ENCODE measurements at places on chromosomes 5 and 9. TPM values are rescaled to one million over a fixed set of nuclear protein-coding genes. Genes with fewer than 3 reads are reported as not detected.

TSSK1B gene
- not detected for total RNA-seq

GRIN1 gene
- total RNA-seq, result not detected

SHOC1 gene
- not detected for total RNA-seq

DNA sequence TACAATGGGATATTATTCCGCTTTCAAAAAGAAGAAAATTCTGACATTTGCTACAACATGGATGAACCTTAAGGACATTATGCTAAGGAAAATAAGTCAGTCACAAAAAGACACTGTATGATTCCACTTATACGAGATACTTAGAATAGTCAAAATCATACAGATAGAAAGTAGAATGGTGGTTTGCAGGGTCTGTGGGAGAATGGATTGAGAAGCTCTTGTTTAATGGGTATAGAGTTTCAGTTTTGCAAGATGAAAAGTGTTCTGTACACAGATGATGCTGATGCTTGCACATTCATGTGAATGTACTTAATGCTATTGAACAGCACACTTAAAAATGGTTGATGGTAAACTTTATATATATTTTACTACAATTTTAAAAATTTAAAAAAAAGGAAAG is 2050.7 kb upstream of the WWC1 start:
- H3K4me1 ChIP-seq, result no peaks in the 10 kb centered on the region
- H3K27me3 ChIP-seq, result no peaks in the 10 kb centered on the region
- H3K27ac ChIP-seq, result no peak overlapping the region
- no peaks in the 10 kb centered on the region for H3K36me3 ChIP-seq
- DNase-seq, result no peak

- H3K4me3 ChIP-seq, result no peak overlapping the region
- no peak overlapping the region for H3K27ac ChIP-seq
- H3K4me1 ChIP-seq, result no peaks in the 10 kb centered on the region
These were observed 880 bp upstream of the UBAC1 start for GRCh38 chr9:135961811-135962695.

GRCh38 chr5:135133698-135134515 is 99.9 kb upstream of the PITX1 start:
- H3K36me3 ChIP-seq, result no peaks in the 10 kb centered on the region
- peaks cover 68% of the 10 kb centered on the region for H3K4me1 ChIP-seq
- H3K27me3 ChIP-seq, result no peaks in the 10 kb centered on the region
- DNase-seq, result peak; percentile 73

- no peak overlapping the region for H3K4me3 ChIP-seq
- peaks cover 19% of the 10 kb centered on the region for H3K27me3 ChIP-seq
- no peaks in the 10 kb centered on the region for H3K36me3 ChIP-seq
- H3K4me1 ChIP-seq, result no peaks in the 10 kb centered on the region
- H3K27ac ChIP-seq, result no peak overlapping the region
- no peak for DNase-seq
These were observed 23.5 kb upstream of the ENHO start for GRCh38 chr9:34546102-34546833.

GRCh38 chr5:1423901-1424603 is 21.2 kb downstream of the SLC6A3 start:
- DNase-seq, result no peak
- H3K27ac ChIP-seq, result no peak overlapping the region
- no peak overlapping the region for H3K4me3 ChIP-seq
- no peaks in the 10 kb centered on the region for H3K36me3 ChIP-seq
- H3K27me3 ChIP-seq, result peaks cover 88% of the 10 kb centered on the region

- H3K27ac ChIP-seq, result no peak overlapping the region
- H3K4me1 ChIP-seq, result 0 out of 2 replicates have a peak, but pooled peaks cover 6% of the 10 kb centered on the region
These were observed 307.9 kb downstream of the CSNK1G3 start for GRCh38 chr5:123819833-123820232.

DNA sequence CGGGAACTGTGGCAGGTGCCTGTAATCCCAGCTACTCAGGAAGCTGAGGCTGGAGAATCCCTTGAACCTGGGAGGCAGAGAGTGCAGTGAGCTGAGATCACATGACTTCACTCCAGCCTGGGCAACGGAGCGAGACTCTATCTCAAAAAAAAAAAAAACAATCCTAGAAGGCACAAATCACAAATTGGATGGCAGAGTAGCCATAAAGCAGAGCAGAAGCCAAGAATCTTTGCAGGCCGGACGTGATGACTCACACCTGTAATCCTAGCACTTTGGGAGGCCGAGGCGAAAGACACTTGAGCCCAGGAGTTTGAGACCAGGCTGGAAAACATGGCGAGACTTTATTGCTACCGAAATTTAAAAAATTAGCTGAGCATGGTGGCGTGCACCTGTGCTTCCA is 9.2 kb upstream of the FUBP3 start:
- no peaks in the 10 kb centered on the region for H3K27me3 ChIP-seq
- H3K4me3 ChIP-seq, result no peak overlapping the region
- no peak overlapping the region for H3K27ac ChIP-seq
- DNase-seq, result peak; percentile 38
- H3K4me1 ChIP-seq, result no peaks in the 10 kb centered on the region
